ENCODE measurements at places on chromosomes 12 and 14.

GRCh38 chr12:56029666-56030293, 8.9 kb downstream of the IKZF4 start:
- peak; percentile 56 for DNase-seq

DNA sequence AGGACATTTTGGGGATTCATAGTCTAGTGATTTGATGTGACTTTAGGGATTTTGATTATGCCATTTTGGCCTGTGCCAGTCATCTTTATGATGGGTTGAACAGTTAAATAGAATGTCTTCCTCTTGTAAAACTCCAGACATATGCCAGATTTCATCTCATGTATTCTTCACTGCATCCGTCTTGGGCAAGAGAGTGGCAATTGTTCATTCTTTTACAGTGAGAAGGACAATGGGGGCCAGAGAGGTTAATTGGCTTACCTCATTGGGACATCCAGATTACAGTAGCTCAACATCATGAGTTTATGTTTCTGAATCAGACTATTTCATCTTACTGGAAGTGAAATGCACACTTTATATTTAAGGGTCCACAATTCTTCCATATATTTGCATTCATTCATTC, 108.2 kb upstream of the SLC38A2 start:
- no peak for DNase-seq

GRCh38 chr14:103861413-103862392, 14.3 kb upstream of the PPP1R13B start:
- DNase-seq, result no peak

- no peak for DNase-seq
These were observed 62.0 kb upstream of the TUNAR start for GRCh38 chr14:95814363-95815225.

DNA sequence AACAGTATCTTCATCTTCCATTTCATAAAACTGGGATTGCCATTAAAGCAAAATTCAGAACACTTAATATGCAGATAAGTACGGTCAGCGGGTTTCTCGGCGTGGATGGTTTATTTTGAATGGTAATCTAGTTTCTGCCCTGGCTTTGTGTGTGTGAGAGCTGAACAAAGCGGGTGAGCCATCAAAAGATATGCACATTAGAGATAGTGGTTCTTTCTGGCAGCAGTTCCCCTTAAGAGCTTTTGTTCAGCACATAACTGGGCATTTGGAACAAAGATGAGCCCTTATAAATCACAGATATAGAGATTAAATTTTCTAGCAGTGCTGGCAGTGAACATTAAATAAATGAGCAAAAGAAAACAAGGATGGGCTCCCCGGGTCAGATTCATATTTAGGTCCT, 207.5 kb downstream of the CALM1 start:
- no peak for DNase-seq

DNA sequence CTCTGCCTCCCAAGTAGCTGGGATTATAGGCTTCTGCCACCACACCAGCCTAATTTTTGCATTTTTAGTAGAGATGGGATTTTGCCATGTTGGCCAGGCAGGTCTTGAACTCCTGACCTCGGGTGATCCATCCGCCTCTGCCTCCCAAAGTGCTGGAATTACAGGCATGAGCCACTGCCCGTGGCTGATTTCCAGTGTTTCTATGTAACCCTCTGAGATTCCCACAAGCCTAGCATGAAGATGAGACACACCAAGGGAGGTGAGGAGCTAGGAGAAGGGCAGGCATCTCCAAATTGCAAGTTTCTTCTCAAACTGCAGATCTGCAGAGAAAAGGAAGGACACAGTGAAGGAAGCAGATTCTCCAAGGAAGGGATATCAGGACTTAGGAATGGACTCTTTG, 125.0 kb downstream of the CACNA1C start:
- no peak for DNase-seq

DNA sequence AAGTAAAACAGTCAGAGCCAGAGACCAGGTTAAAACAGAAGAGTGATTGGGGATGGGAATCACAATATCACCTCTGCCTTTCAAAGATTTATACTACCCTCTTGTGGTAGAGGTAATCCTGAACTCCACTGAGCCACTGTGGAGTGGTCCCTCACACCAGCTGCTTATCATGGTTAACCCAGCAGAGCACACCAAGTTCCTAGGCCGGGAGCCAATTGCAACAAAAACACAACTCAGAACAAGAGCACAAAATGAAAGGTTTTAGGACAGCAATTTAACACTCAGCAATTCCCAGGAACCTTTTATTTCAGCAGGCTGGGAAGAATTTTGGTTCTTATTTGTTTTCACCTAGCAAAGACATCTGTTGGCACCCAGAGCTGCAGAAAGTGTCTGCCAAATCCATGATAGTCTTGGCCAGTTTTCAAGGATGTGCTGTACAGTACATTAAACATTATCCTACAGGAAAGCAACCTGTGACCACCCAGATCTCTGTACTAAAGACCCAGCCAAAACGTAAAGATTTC, 220.5 kb upstream of the ATXN7L3B start:
- no peak for DNase-seq

- no peak for DNase-seq
These were observed 63.4 kb upstream of the DICER1 start for GRCh38 chr14:95220663-95221231.

DNA sequence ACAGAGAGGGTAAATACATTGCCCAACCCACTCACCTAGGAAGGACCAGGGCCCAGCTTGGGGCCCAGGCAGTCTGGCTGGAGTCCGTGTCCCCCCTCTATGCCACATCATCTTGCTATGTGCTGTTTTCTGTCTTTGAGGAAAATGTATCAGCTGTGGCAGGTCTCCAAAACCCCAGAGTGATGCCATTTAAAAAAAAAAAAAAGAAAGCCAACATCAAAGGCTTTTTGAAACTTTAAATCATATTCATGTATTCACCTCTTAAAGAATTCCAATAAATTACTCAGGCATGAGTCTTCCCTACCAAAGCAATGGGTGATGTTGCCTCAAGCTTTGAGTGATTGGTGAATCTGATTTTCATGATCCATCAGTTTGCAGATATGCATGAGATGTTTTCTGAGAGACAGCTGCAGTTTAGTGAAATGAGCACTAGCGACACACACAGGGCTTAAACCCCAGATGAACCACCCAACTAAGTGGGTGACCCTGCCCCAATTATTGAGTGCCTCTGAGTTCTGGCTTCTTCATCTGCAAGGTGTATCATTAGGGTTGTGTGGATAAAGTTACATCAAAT, 6.1 kb downstream of the KRT81 start:
- no peak for DNase-seq

- no peak for DNase-seq
These were observed 131.1 kb upstream of the SLC38A2 start for GRCh38 chr12:46503637-46504175.

DNA sequence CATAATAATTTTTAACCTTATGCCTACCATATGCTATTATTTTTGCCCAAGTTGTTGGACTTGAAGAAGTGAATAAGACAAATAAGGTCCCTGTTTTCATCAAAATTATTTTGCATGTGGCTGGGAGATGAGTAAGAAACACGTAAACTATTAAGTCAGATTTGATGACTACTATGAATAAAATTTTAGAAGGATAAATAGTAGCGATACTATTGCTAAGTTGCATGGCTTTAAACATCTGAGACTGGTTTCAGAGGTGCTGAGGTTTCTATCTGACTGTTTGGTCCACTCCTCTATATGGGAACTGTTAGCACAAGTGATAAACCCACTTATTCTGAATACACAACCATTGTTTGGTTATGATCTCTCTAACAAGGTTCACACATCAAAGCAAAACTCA, 674.3 kb upstream of the MDGA2 start:
- no peak for DNase-seq

GRCh38 chr14:104009297-104009696, 67.0 kb upstream of the RD3L start:
- no peak for DNase-seq

DNA sequence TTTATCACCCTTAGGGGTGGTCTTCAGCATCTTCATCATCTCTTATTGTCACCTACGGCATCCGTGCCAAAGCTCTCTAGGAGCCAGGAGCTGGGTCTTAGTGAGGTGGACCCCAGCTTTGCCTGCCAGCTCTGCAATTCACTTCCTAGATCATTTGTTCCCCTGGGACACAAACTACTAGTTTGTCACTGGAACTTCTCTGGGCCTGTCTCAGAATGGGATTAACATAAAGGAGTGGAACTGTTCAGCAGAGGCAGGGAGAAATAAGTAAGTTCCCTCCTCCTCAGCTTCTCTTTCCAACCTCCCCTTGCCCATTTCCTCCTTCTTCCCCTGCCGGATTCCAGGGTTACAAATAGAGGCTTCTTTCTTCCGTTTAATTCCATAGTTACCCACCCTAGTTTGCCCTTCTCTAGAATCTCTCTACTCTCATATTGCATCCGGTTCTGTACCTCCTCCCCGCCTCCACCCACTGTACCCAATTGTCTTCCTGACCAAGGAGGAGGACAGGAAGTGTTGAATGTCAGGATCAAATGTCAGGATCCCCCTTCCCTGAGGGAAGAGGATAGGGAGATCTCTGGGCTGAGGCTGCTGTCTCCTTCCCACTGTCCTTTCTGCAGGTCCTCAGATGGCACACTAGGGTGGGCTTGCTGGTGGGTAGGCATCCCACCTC, 25.0 kb downstream of the LARP4 start:
- no peak for DNase-seq

GRCh38 chr12:92186038-92186470, 40.4 kb upstream of the BTG1 start:
- no peak for DNase-seq

GRCh38 chr14:91511043-91511383, 903 bp upstream of the PPP4R3A start:
- no peak for DNase-seq

GRCh38 chr14:92944976-92945375, 22.0 kb downstream of the CHGA start:
- no peak for DNase-seq

DNA sequence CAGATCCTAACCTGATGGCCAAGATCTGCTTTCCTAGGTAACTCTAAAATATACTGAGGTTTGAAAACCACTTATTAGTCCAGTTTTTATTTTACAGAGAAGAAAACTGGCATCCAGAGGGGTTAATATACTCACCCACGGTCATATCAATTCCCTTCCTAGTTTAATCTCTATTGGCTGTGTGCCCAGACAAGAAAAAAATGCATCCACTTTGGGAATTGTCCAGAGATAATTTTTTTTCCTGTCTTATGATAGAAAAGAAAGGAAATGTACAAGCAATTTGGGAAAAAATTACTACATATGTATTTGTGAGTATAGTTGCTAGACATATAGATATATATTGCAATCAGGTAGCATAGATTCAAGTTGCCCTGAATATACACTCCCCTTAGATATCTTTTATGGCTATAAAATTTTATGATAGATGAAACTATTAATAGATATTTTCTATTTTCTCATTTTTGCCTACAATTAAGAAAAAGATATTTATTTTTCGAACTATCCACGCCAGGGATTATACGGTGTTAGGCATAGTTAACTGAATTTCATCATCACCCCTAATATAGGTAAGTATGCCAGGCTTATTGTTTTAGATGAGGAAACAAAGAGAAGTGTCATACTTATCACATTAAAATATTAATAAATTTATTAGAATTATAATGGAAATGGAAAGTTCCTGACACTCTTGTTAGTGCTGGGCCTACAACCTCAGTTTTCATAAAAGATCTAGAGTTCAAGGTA, 100.5 kb upstream of the SLC38A2 start:
- DNase-seq, result no peak

DNA sequence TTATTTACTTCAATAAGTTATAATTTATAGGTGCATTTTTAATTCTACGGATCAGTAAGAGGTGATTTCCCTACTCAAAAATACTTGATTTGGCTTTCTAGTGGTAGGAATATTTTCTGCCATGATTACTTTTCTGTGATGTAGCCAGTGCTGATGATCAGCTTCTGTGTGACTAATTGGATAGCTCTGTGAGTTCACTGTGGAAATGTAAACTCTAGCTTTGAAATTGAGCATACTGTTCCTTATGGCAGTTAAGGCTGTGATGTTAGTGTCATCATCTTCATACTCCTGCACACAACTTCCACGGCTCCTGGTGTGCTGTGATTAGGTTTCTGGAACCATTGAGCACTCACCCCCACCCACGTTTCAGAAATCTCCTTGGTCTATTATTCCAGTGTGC, 48.2 kb downstream of the PLEKHA5 start:
- no peak for DNase-seq

- DNase-seq, result no peak
These were observed 130.3 kb upstream of the FUT8 start for GRCh38 chr14:65281991-65282895.

GRCh38 chr14:23284654-23285529, 1.0 kb downstream of the HOMEZ start:
- DNase-seq, result peak; percentile 26

DNA sequence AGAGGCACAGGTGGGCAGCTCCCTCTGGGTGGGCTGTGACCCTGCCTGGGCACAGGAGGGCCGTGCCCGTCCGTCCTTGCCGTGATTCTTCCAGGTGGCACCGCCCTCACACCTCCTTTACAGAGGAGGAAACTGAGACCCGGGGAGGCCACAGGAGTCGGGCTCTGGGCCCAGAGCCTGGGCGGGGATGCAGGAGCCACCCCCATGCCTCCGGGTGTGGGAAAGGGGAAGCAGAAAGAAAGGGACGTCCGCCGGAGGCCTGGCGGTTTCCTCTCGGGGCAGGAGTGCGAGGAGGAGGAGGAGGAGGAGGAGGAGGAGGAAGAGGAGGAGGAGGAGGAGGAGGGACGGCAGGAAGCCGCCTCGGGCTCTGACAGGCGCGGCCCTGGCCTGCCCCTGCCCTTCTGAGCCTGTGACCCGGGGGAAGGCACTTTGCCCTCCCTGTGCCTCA, 23.0 kb downstream of the SH2B3 start:
- DNase-seq, result peak; percentile 50

- no peak for DNase-seq
These were observed 54.6 kb downstream of the TSPAN11 start for GRCh38 chr12:30980955-30981662.

DNA sequence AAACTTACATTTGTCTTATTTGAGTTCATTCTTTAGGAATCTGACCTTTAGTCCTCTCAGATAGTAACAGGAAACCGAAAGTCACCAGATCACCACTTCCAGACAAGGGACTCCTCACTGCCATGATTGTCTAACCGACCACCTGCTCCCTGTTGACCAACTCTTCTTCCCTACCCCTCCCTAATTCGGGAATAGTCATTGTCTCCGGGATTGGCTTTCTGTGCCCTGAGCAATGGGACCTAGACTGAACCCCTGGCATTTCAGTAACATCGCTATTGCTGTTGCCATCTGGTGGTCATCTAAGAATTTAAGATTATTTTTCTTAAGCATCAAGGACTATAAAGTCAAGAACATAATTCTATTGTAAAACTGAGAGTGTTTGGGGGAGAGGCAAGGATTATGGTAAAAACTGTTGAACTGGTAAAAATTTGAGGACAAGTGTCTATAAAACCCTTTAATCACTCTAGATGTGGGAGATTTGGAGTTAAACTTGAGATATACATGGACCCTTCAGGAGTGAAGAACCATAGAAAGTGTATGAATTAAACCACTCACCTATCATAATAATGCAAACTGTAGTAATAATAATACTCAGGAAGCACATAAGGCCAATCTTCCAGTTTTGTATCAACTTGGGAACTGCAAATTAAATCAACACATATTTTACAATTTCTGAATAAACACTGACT, 6.3 kb downstream of the CLEC2A start:
- DNase-seq, result no peak
